ENCODE measurements at places on chromosomes 16 and 17. TPM values are rescaled to one million over a fixed set of nuclear protein-coding genes. Genes with fewer than 3 reads are reported as not detected.

- DNase-seq, result no peak
These were observed 16.2 kb downstream of the BMERB1 start for GRCh38 chr16:15450624-15451023.

DNA sequence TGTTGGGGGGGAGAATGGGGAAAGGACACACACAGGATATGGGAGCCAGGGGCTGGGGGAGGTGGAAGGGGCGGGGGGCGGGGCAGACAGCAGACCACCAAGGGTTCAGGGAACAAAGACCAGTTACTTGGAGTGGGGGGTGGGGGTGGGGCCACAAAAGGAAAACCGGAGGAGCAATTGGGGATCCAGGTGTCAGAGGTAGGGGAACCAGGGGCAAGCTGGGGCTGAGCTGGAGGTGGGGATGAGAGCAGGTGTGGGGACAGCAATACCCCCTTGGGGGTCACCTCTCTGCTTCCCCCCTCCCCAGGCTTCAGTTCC, 1.4 kb upstream of the ORAI3 start:
- no peak for DNase-seq

GRCh38 chr16:8665529-8665928, 8.9 kb upstream of the ABAT start:
- DNase-seq, result no peak

KRT222 gene
- 2.9 TPM for total RNA-seq

BCO1 gene
- total RNA-seq, result 0.11 TPM
